ENCODE measurements at places on chromosomes 13 and 19. TPM values are rescaled to one million over a fixed set of nuclear protein-coding genes. Genes with fewer than 3 reads are reported as not detected.

PTOV1 gene
- total RNA-seq = 94.0 TPM

AP1M1 gene
- 132 TPM for total RNA-seq

NKPD1 gene
- under 0.01 TPM for total RNA-seq

KLK2 gene
- total RNA-seq = not detected

LRP3 gene
- total RNA-seq = 36.7 TPM

CLEC17A gene
- not detected for total RNA-seq

FUZ gene
- total RNA-seq = 30.1 TPM

POLR2I gene
- 69.3 TPM for total RNA-seq

EFNA2 gene
- not detected for total RNA-seq

MISP3 gene
- 1.2 TPM for total RNA-seq

HCST gene
- total RNA-seq = not detected

MFSD12 gene
- 74.3 TPM for total RNA-seq

CEACAM3 gene
- not detected for total RNA-seq

LMTK3 gene
- total RNA-seq = 0.26 TPM

TJP3 gene
- 0.26 TPM for total RNA-seq

SYCN gene
- total RNA-seq = not detected

PSG6 gene
- not detected for total RNA-seq

TEX101 gene
- not detected for total RNA-seq

MYH14 gene
- total RNA-seq = not detected

SHD gene
- not detected for total RNA-seq

ZNF730 gene
- 1.8 TPM for total RNA-seq

CABP5 gene
- total RNA-seq = not detected

ZNF99 gene
- total RNA-seq = not detected

URAD gene
- total RNA-seq = not detected

IGFL3 gene
- 1.9 TPM for total RNA-seq

KIRREL2 gene
- not detected for total RNA-seq

ZNF416 gene
- total RNA-seq = 5.4 TPM

NAPSA gene
- not detected for total RNA-seq

NLRP4 gene
- not detected for total RNA-seq

DHDH gene
- not detected for total RNA-seq

C19orf81 gene
- total RNA-seq = not detected

C19orf73 gene
- 0.32 TPM for total RNA-seq

TMEM221 gene
- 0.13 TPM for total RNA-seq

MIA gene
- total RNA-seq = 1.8 TPM

KLK14 gene
- total RNA-seq = not detected

NDUFA11 gene
- 275 TPM for total RNA-seq

ERICH6B gene
- not detected for total RNA-seq

S1PR5 gene
- 0.16 TPM for total RNA-seq

PODNL1 gene
- 1.7 TPM for total RNA-seq

GNG7 gene
- not detected for total RNA-seq

ZNF563 gene
- total RNA-seq = 2.6 TPM

PROZ gene
- not detected for total RNA-seq

CCNA1 gene
- 2.3 TPM for total RNA-seq

CGB1 gene
- total RNA-seq = not detected

FFAR1 gene
- not detected for total RNA-seq

SPRED3 gene
- total RNA-seq = 2.6 TPM

RUBCNL gene
- not detected for total RNA-seq

All from epithelial cell of alveolus of lung (primary cell).